Stimulated activated CD8-positive, alpha-beta memory T cell treated with anti-CD3 and anti-CD28 coated beads, Interleukin-7, amount 100 ng/mL, for 1 hour (primary cell): ENCODE measurements at places on chromosomes 12 and 14.

- no peak for DNase-seq
Observed at GRCh38 chr12:44286336-44286735, 450.5 kb downstream of the TMEM117 start.

DNA sequence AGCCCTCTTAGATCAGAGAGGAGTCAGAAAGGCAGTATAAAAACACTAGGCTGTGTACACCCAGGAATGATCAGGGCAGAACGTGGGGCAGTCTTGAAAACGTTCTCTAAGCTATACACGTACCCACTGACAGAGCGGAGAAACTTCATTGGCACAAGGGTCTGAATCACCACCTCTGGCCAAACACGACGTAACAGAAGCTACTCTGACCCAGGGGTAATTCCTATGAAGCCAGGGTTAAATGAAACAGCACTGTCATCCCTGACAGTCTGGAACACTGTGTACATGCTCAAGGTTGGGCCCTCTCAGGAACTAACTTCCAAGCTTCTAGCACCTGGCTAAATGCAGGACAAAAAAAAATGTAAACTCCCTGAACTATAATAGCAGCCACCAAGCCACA, 38.4 kb downstream of the PARP11 start:
- DNase-seq = no peak

DNA sequence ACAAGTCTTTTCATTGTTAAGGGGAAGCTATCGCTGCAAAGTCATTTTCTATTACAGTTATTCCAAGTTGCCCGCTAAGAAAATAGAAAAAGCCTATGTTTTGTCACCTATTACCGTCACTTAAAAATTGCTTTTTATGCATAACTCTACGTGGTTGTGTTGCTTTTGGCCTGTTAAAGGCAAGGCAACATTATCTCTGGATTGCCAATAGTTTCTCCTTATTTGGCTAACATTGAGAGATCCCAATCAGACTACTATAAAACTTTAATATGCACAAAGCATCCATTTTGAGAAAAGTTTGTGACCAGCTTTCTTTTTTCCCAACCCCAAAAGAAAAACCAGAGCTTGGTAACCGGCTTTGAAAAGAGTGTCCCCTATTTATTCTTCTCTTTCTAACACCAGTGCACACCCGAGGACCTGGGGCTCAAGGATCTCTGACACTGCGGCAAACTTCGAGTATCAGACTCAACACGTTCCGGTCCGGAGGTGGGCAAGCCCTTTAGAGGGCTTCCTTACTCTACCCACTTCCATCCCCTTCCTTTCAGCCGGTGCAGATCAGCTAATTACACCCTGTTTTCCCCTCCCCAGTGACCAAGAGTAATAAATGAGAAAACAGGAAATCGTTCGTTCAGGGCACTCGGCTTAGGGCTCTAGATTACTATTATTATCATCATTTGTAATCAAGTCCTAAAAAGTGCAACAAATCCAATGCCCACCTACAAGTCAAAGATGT, 1.2 kb downstream of the PPP1R12A start:
- DNase-seq = no peak

DNA sequence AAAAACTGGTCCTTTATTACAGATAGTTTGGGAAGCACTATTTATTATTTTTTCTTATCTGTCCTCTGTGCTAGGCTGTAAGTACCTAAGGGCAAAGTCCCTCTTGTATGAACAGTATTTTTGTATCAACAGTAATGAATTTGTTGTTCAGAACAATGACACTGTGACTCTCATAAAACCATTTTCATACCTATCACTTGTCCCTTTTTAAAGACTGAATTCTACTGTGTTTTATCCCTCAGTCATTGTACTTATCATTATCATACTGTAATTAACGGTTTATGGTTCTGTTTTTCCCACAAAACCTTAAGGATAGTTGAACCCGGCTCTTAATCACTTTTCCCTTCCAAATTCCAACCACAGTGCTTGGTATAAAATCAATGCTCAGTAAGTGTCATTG, 69.4 kb downstream of the SRGAP1 start:
- no peak for DNase-seq

GRCh38 chr12:26031827-26032226, 73.3 kb downstream of the RASSF8 start:
- DNase-seq = no peak
